ENCODE measurements at places on chromosomes 7 and 10. TPM values are rescaled to one million over a fixed set of nuclear protein-coding genes. Genes with fewer than 3 reads are reported as not detected.

CPA1 gene
- 23.7 TPM for total RNA-seq

DHTKD1 gene
- total RNA-seq = 43.6 TPM

DNA sequence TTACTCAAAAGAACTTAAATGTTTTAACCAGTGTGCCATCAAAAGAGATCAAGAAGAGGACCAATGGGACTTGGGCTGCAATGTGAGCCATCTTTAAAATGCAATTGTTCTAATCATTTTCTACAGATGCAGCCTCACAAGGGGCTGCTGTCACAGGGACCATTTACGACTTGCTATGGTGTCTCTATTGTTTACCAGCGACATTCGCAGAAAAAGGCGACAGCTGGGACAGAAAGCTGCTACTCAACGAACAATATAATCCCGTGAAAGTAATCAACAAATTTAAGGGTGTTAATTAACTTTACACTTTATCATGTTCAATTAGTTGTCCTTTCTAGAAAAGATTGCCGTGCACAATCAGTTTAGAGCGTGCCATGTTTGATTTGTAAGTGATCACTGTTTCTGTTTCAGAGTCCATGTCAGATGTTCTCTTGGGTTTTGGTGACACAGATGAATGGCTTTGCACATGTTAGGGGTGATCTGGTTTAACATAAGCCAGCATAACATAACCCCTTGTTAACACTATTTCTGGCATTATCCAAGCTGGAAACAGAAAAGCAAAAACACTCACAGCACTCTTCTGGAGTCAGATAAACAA is 110.8 kb downstream of the HIBADH start:
- H3K4me3 ChIP-seq = no peak overlapping the region
- peaks cover 3% of the 10 kb centered on the region for H3K36me3 ChIP-seq
- H3K4me1 ChIP-seq = peaks cover 3% of the 10 kb centered on the region
- no peak overlapping the region for H3K27ac ChIP-seq
- no peak for DNase-seq

GRCh38 chr10:25952857-25953256 is 18.8 kb downstream of the MYO3A start:
- H3K27me3 ChIP-seq = no peaks in the 10 kb centered on the region
- no peak for DNase-seq
- H3K36me3 ChIP-seq = peaks cover 16% of the 10 kb centered on the region

GRCh38 chr10:69344591-69345252 is 66.4 kb downstream of the HK1 start:
- no peak for DNase-seq
- H3K4me3 ChIP-seq = no peak overlapping the region
- H3K27ac ChIP-seq = peak overlapping the region; percentile 16
- H3K4me1 ChIP-seq = peaks cover 5% of the 10 kb centered on the region
- H3K27me3 ChIP-seq = peaks cover 4% of the 10 kb centered on the region

DNA sequence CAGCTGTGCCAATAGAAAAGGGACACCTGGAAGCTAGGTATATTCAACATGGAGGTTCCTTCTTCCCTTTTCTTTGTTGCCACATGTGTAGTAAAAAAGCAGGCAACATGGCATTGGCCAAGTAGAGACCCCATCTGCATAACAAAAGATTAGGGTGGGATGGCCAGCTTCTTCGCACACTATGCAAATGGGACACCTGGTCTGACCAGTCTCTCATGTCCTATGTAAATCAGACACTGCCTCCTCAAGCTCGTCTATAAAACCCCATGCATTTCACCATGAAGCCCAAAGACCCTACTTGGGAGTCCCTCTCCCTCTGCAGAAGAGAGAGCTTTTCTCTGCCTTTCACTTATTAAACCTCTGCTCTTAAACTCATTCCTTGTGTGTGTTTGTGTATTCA is 53.9 kb downstream of the MYL10 start:
- no peaks in the 10 kb centered on the region for H3K27me3 ChIP-seq
- no peak for DNase-seq
- H3K27ac ChIP-seq = no peak overlapping the region
- peaks cover 2% of the 10 kb centered on the region for H3K36me3 ChIP-seq

GRCh38 chr7:40301486-40302068 is 166.8 kb downstream of the SUGCT start:
- no peaks in the 10 kb centered on the region for H3K27me3 ChIP-seq
- DNase-seq = no peak
- H3K27ac ChIP-seq = no peak overlapping the region
- no peaks in the 10 kb centered on the region for H3K4me1 ChIP-seq
- H3K36me3 ChIP-seq = no peaks in the 10 kb centered on the region

DNA sequence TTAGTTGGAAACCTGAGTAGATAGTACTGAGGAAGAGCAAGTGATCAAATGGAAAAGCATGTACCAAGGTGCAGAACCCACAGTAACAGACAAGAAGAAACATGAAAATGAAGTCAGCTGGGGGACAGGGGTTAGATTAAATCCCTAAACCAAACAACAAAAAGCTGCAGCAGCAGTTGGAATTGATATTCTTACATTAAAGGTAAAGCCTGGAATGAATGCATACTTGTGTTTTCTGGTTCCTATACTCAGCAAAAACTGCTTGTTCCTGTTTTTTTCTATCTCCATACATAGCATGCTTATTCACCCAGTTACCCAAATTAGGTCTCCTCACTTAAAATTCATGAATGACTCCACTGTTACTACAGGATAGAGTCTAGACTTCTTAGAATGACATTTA is 92.4 kb downstream of the TPST1 start:
- H3K27ac ChIP-seq = peak overlapping the region; percentile 37
- no peak for DNase-seq
- H3K27me3 ChIP-seq = no peaks in the 10 kb centered on the region
- peaks cover 22% of the 10 kb centered on the region for H3K36me3 ChIP-seq
- peaks cover 17% of the 10 kb centered on the region for H3K4me1 ChIP-seq
- no peak overlapping the region for H3K4me3 ChIP-seq

All from progenitor cell of endocrine pancreas (in vitro differentiated cells).